Activated CD4-positive, alpha-beta T cell treated with anti-CD3 and anti-CD28 coated beads, Interleukin-10, Interleukin-2, amounts not matched to agents 100 ng/mL and 50 ng/mL, durations not matched to agents 16 hours and 8 hours (primary cell): ENCODE measurements at places on chromosomes 5 and 9.

- DNase-seq: no peak
Observed at GRCh38 chr5:13408616-13409015, 535.9 kb downstream of the DNAH5 start.

DNA sequence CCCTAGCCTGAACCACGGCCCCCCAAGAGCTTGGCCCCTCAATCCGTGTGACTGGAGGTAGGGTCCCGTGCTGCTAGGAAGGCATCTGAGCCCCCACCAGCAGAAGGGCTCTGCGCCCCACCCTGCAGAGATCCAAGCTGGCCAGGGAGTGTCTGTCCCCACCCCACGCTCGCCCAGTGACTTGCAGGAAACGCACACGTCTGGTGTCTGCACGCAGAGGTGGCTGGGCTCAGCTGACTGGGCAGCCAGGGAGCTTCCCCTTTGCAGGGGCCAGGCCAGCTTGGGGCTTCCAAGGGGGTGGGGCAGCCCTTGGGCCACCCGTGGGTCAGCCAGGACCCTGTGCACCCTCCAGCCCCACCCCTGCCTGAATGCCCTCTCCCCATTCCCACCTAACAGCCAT is 24.3 kb downstream of the NOTCH1 start:
- DNase-seq: no peak

DNA sequence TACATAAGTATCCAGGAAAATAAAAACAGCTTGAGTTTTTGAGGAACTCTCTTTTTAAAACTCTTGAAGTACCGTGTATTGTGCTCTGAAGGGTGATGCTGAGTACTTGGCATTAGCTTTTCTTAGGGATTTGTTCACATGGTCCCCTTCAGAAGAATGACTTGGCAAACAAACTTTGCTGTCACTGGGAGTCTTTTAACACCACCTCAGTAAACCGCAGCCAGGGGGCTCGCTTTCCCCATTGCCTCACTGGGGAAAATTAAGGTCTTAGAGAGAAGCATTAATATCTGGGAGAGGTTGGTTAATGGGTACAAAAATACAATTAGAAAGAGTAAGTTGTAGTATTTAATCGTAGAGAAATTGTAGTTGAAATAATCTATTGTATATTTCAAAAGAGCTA is 105.9 kb upstream of the DAP start:
- no peak for DNase-seq

GRCh38 chr5:94627191-94627590 is 8.7 kb downstream of the SLF1 start:
- DNase-seq: no peak

- DNase-seq: no peak
Observed at GRCh38 chr9:112711050-112711689, 6.7 kb downstream of the INIP start.

DNA sequence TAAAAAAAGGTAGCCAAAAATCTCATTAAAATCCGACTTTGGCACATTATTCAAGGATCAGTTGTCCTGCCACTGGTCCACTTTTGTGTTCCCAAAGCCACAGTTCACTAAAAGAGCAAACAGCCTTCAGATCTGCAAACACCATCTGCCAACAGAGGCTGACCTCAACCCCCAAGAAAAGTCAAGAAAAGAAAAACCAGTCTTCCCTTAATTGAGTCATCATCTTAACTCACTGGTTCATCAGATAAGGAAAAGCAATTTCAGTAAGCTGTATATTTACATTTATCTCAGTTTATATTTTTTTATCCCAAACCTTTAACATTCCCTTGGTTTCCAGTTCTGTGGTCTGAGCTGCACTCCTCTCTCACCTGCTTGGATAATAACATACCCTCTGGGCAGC is 21.2 kb downstream of the RASEF start:
- no peak for DNase-seq

DNA sequence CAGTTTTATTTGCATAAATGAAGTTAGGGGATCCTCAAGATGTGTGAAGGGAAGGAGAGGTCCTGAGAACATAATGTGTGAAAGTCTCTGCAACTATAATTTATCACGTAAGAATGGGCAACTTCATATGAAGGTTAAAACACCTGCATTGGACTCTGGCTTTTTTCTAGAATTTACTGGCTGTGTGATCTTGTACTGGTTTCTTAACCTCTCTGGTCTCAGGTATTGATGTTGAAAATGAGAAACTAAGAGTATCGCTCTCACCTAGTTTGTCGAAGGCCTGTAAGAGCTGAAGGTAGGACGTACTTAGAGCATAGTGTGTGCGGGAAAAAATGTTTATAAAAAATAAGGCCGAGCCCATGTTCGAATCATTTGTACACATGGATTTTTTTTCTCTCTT is 280.5 kb downstream of the ICE1 start:
- DNase-seq: no peak

GRCh38 chr5:150175076-150175475 is 8.5 kb downstream of the CDX1 start:
- no peak for DNase-seq

GRCh38 chr5:149313151-149313841 is 32.0 kb upstream of the GRPEL2 start:
- DNase-seq: no peak

DNA sequence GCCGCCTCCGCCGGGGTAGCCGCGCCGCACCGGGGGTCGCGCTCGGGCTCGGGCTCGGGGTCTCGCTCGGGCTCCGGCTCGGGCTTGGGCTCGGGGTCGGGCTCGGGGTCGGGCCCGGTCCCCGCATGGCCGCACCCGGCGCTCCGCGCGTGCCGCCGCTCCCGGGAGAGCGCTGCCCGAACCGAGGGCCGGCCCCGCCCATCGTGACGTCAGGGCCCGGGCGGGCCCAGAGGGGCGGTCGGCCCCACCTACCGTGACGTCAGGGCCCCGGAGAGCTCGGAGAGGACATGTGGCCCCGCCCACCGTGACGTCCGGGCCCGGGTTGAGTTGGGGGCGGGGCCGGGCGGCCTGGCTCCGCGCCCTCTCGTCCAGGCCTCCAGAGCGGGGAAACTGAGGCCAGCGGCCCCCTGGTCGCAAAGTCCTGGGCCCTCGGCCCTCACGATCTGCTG is at the start of gene NSMF:
TSS of gene NSMF (minus strand) at position 183 of the 449 bp plus-strand sequence. CDS start 232 bp downstream, outside the sequence.
- DNase-seq: peak; percentile 96

GRCh38 chr9:108951578-108951977 is 17.4 kb downstream of the ABITRAM start:
- no peak for DNase-seq
